Cardiac muscle cell (in vitro differentiated cells and primary cell): ENCODE measurements at places on chromosomes 2 and 18. TPM values are rescaled to one million over a fixed set of nuclear protein-coding genes. Genes with fewer than 3 reads are reported as not detected.
A peak's percentile ranks its signal among the peaks of the same experiment; 100 is the strongest.

DNA sequence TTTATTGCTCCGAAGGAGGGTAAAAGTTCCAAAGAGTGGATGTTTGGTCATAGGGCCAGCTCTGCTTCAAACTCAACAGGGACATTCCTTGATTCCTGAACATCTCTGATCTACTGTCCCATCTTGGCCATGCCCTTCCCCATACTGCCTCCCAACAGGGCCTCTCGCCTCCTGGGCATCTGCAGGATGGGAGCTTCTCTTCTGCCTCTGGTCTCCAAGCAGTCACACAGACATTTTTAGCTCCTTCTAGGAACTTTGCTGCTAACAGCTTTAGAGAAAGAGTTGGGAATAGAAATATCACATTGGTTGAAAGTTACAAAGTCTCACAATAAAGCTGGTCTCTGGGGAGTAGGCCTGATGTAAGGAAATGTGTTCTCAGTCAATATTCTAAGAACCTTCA, 9.4 kb upstream of the DGUOK start:
- H3K4me1 ChIP-seq, result no peaks in the 10 kb centered on the region
- no peak overlapping the region for H3K4me3 ChIP-seq
- H3K27ac ChIP-seq, result no peak overlapping the region
- H3K36me3 ChIP-seq, result no peaks in the 10 kb centered on the region

Gene HADHB
- 108 and 118 TPM in 2 replicates for total RNA-seq

DNA sequence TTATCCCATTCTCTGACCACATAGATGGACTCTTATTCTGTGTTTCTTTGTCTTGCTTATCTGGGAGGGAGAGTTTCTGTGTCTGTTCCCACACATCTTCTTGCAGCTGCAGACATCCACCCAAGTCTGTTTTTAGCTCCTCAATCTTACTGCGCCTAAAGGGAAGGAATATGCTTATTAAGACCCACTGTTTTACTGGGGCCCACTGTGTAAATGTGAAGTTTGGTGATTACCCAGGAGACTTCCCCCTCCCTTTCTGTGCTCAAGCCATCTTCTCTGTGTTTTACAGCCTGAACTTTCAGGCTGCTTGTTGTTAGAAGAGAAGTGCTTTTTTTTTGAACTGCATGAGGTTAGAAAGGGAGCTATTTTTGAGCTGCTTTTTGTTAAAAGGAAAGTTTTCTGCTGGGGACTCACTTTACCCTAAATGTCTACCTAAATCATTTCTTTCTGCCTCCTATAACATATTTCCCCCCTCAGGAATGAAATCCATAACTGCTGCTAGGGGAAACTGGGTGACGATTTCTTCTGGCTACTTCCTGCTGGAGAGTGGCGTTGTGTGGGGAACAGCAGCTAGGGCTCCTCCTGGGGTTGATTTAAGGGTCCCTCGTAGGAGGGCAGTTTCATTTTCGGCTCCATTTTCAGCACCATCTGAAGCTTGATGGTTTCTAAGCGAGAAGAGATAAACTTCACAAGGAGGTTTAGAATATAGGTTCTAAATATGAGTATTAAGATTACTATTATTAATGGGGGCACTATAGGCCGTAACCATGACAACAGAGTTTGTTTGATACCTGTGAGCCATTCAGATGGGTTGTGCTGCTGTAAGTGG, 39.5 kb upstream of the GMCL1 start:
- peaks cover 23% of the 10 kb centered on the region for H3K4me1 ChIP-seq
- H3K36me3 ChIP-seq, result no peaks in the 10 kb centered on the region
- H3K27me3 ChIP-seq, result no peaks in the 10 kb centered on the region
- DNase-seq, result peak; percentile 42
- H3K4me3 ChIP-seq, result no peak overlapping the region

GRCh38 chr18:3283253-3283863, 21.4 kb downstream of the MYL12B start:
- no peak overlapping the region for H3K4me3 ChIP-seq
- no peaks in the 10 kb centered on the region for H3K4me1 ChIP-seq
- DNase-seq, result no peak
- H3K36me3 ChIP-seq, result no peaks in the 10 kb centered on the region
- H3K27ac ChIP-seq, result no peak overlapping the region

- H3K36me3 ChIP-seq, result no peaks in the 10 kb centered on the region
- no peaks in the 10 kb centered on the region for H3K27me3 ChIP-seq
- no peak for DNase-seq
- H3K27ac ChIP-seq, result peak overlapping the region; percentile 83
- no peak overlapping the region for H3K4me3 ChIP-seq
Observed at GRCh38 chr2:25256488-25256875, 85.2 kb downstream of the DNMT3A start.

Gene BCL11A
- 15.7 and 17.1 TPM in 2 replicates for total RNA-seq

Gene RNF138
- 51.8 and 54.8 TPM in 2 replicates for total RNA-seq

- H3K27ac ChIP-seq, result no peak overlapping the region
- no peaks in the 10 kb centered on the region for H3K36me3 ChIP-seq
- H3K27me3 ChIP-seq, result no peaks in the 10 kb centered on the region
- no peak overlapping the region for H3K4me3 ChIP-seq
- DNase-seq, result no peak
- peaks cover 3% of the 10 kb centered on the region for H3K4me1 ChIP-seq
Observed at GRCh38 chr18:6199777-6200176, 214.9 kb downstream of the L3MBTL4 start.

- peaks cover 8% of the 10 kb centered on the region for H3K4me1 ChIP-seq
- no peaks in the 10 kb centered on the region for H3K27me3 ChIP-seq
- no peak overlapping the region for H3K4me3 ChIP-seq
Observed at GRCh38 chr2:30293303-30293921, 62.1 kb downstream of the LBH start.

Gene LANCL1
- 47.1 and 58.8 TPM in 2 replicates for total RNA-seq

GRCh38 chr2:61834893-61835292, 19.0 kb downstream of the FAM161A start:
- no peak for DNase-seq
- H3K27me3 ChIP-seq, result no peaks in the 10 kb centered on the region
- no peak overlapping the region for H3K27ac ChIP-seq

GRCh38 chr2:199100326-199101110, 357.2 kb downstream of the SATB2 start:
- H3K4me3 ChIP-seq, result no peak overlapping the region
- no peaks in the 10 kb centered on the region for H3K27me3 ChIP-seq
- no peaks in the 10 kb centered on the region for H3K36me3 ChIP-seq
- H3K4me1 ChIP-seq, result no peaks in the 10 kb centered on the region
- no peak overlapping the region for H3K27ac ChIP-seq
- DNase-seq, result no peak

Gene CXCR1
- total RNA-seq, result not detected in 2 replicates

DNA sequence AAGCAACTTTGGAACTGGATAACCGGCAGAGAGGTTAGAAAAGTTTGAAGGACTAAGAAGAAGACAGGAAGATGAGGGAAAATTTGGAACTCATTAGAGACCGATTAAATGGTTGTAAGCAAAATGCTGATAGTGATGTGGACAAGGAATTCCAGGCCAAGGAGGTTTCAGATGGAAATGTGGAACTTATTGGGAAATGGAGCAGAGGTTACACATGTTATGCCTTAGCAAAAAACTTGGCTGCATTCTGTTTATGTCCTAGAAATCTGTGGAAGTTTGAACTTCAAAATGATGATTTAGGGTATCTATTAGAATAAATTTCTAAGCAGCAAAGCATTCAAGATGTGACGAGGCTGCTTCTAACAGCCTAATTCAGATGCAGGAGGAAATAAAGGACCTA, 675.1 kb upstream of the SYT4 start:
- no peaks in the 10 kb centered on the region for H3K36me3 ChIP-seq
- DNase-seq, result no peak
- H3K27ac ChIP-seq, result no peak overlapping the region
- H3K27me3 ChIP-seq, result no peaks in the 10 kb centered on the region
- H3K4me3 ChIP-seq, result no peak overlapping the region
- no peaks in the 10 kb centered on the region for H3K4me1 ChIP-seq

GRCh38 chr2:203279288-203279687, 40.5 kb downstream of the CYP20A1 start:
- no peak overlapping the region for H3K4me3 ChIP-seq
- no peaks in the 10 kb centered on the region for H3K27me3 ChIP-seq
- peaks cover 23% of the 10 kb centered on the region for H3K36me3 ChIP-seq
- DNase-seq, result no peak
- no peak overlapping the region for H3K27ac ChIP-seq
- H3K4me1 ChIP-seq, result no peaks in the 10 kb centered on the region

Gene STON1
- total RNA-seq, result 6.5 and 9.5 TPM in 2 replicates

DNA sequence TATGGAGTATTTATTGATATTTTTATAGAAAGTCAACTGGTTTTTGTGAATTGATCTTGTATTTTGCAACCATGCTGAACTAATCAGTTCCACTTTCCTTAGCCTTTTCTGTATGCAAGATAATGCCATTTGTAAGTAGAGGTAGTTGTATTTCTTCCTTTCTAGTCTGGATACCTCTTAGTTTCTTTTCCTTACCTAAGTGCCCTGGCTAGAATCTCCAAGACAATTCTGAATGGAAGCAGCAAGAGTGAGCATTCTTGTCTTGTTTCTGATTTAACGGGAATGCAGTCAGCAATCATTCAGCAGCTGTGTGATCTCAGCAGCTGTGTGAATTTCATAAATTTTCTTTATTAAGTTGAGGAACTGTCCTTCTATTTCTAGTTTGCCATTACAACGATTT, 73.4 kb downstream of the NRXN1 start:
- H3K27me3 ChIP-seq, result no peaks in the 10 kb centered on the region
- DNase-seq, result no peak
- no peak overlapping the region for H3K4me3 ChIP-seq
- no peaks in the 10 kb centered on the region for H3K36me3 ChIP-seq

- no peak for DNase-seq
- H3K4me1 ChIP-seq, result peaks cover 24% of the 10 kb centered on the region
- no peaks in the 10 kb centered on the region for H3K27me3 ChIP-seq
Observed at GRCh38 chr2:231646476-231646875, 53.8 kb downstream of the TEX44 start.

GRCh38 chr18:5726011-5726410, 169.3 kb downstream of the TMEM200C start:
- no peak for DNase-seq
- no peaks in the 10 kb centered on the region for H3K27me3 ChIP-seq
- no peak overlapping the region for H3K27ac ChIP-seq
- H3K36me3 ChIP-seq, result no peaks in the 10 kb centered on the region

GRCh38 chr2:607172-607571, 70.0 kb downstream of the TMEM18 start:
- H3K27me3 ChIP-seq, result peaks cover 40% of the 10 kb centered on the region
- no peak overlapping the region for H3K27ac ChIP-seq
- no peaks in the 10 kb centered on the region for H3K4me1 ChIP-seq
- DNase-seq, result no peak
- H3K4me3 ChIP-seq, result no peak overlapping the region

Gene SLC4A5
- 2.3 and 9.0 TPM in 2 replicates for total RNA-seq

Gene CRYGD
- total RNA-seq, result not detected in 2 replicates

- H3K36me3 ChIP-seq, result no peaks in the 10 kb centered on the region
- no peak overlapping the region for H3K4me3 ChIP-seq
- H3K4me1 ChIP-seq, result no peaks in the 10 kb centered on the region
- H3K27ac ChIP-seq, result no peak overlapping the region
Observed at GRCh38 chr2:69453475-69454129, 16.4 kb upstream of the NFU1 start.

Gene SPC25
- 3.3 and 10.1 TPM in 2 replicates for total RNA-seq

DNA sequence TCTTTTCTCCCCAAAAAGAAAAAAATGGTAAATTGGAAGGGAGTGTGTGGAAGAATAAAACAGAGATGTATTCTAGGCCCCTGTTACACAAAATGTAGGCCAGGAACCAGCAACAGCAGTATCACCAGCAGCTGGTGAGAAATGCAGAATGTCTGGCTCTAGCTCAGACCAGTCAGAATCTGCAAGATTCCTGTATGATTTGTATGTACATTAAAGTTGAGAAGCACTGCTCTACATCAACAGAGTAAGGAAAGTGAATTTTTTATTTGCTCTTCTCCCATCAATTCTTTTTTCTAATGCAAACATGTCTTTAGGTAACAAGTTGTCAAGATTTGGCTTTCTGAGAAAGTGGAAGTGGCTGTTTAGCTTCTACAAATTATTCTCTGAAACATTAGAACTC, 235.4 kb upstream of the FANCL start:
- no peaks in the 10 kb centered on the region for H3K36me3 ChIP-seq
- no peaks in the 10 kb centered on the region for H3K27me3 ChIP-seq
- no peak for DNase-seq

DNA sequence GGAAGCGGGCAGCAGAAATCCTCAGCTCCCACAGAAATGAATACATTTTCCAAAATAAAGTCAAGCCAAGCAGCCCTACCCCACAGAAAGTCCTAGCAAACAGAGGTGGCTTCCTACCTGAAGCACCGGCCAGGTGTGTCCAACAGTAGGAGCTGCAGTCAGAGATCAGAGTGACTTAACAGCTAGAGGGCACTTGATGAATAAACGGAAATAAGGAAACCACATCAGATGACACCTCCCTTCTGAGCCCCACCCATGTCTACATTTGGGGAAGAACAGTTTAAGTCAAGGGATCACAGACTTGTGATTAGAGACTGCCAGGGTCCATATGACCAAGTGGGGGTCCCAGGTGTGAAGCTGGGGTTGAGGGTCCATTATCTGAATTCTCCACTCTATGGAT, at the start of gene CXCR1:
Gene CXCR1 (minus strand): TSS at position 172 of the 400 bp plus-strand sequence. CDS start 1,751 bp downstream, outside the sequence.
- H3K4me1 ChIP-seq, result no peaks in the 10 kb centered on the region
- H3K27me3 ChIP-seq, result peaks cover 13% of the 10 kb centered on the region
- no peaks in the 10 kb centered on the region for H3K36me3 ChIP-seq
- H3K4me3 ChIP-seq, result no peak within 1 kb of the TSS
- H3K27ac ChIP-seq, result no peak within 1 kb of the TSS
- DNase-seq, result no peak

- no peaks in the 10 kb centered on the region for H3K36me3 ChIP-seq
- H3K27me3 ChIP-seq, result no peaks in the 10 kb centered on the region
- H3K27ac ChIP-seq, result no peak overlapping the region
- DNase-seq, result no peak
- H3K4me1 ChIP-seq, result no peaks in the 10 kb centered on the region
- H3K4me3 ChIP-seq, result no peak overlapping the region
Observed at GRCh38 chr2:236363711-236364277, 99.6 kb upstream of the ASB18 start.

Gene CAVIN2
- 0.74 and 1.1 TPM in 2 replicates for total RNA-seq

DNA sequence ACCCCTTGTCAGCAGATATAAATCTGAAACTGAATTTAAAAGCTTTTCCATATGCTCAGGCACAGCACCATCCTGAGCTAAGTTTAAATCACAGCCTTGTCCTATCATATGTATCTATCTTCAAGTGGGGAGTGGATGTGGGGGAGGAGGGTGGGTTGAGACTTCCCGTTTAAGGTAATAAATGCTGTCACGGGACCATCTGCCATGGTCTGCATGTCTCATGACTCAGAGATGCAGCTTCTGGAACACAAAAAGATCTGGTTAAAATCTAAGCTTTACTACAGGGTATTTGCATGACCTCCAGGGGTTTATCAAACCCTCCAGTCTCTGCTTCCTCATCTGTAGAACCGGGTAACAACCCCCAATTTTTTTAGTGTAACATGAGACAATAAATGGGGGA, 377.7 kb upstream of the ST6GAL2 start:
- no peaks in the 10 kb centered on the region for H3K27me3 ChIP-seq
- DNase-seq, result no peak
- no peaks in the 10 kb centered on the region for H3K4me1 ChIP-seq
- H3K27ac ChIP-seq, result no peak overlapping the region
- no peak overlapping the region for H3K4me3 ChIP-seq

DNA sequence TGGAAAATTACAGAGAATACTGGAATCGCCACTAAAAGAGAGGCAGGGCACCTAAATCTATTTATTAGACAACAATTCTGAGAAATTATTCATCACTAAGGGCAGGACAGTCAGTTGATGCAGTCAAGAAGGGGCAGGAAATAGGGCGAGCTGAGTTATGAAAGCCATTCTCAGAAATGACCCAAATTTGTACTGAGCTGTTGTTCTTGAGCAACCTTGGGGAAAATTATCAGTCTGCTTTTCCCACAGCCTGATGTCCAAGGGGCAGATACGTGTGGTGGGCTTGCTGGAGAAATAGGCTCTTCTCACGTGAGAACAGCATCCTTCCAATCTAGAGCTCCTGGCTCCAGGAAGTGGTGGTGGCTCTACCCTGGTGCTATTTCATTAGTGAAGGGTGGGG, 38.6 kb downstream of the STON1 start:
- H3K4me3 ChIP-seq, result no peak overlapping the region
- no peaks in the 10 kb centered on the region for H3K27me3 ChIP-seq
- DNase-seq, result peak; percentile 90

Gene GPR17
- total RNA-seq, result not detected in 2 replicates

Gene UGT1A10
- not detected in 2 replicates for total RNA-seq
